ENCODE measurements at places on chromosomes 2 and 18.

DNA sequence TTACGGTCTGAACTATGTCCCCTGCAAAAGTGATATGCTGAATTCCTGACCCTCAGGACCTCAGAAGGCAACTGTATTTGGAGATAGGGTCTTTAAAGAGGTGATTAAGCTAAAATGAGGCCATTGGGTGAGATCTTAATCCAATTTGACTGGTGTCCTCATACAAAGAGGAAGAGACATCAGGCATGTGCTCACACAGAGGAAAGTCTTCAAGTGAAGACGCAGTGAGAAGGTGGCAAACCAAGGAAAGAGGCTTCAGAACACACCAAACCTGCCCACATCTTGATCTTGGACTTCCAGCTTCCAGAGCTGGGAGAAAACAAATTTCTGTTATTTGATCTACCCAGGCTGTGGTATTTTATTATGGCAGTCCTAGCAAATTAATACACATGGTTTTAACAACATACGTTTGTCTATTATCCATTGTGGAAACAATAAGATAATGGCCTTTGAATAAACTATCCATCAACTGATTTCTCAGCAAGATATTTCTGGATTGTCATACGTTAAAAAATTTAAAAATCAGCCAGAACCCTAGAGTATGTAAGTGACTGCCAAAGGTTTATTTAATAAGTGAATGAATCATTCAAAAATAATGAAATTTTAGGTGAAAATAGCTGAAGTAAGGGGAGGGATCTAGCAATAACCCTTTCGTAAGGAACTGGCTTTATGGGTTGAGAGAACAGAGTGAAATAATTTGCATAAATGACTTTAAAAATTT lies 6.5 kb downstream of the WIPF1 start:
- no peak for DNase-seq

DNA sequence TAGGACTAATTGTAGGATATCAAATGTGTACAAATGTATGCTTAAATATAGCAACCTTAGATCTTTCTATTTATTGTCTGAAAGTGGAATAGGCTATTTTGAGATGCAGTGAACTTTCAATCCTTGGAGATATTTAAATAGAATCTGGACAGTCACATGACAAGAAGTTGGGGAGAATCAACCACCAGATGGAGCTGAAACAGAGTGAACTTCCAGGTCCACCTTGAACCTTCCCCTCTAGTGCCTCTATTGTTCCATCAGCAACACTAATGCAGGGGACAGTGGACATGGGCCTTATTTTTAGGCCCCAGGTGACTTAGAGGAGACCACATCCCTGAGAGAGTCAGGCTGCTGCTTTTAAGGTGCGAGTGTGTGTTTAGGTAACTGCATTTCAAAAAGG lies 37.0 kb upstream of the CRIM1 start:
- DNase-seq = no peak

DNA sequence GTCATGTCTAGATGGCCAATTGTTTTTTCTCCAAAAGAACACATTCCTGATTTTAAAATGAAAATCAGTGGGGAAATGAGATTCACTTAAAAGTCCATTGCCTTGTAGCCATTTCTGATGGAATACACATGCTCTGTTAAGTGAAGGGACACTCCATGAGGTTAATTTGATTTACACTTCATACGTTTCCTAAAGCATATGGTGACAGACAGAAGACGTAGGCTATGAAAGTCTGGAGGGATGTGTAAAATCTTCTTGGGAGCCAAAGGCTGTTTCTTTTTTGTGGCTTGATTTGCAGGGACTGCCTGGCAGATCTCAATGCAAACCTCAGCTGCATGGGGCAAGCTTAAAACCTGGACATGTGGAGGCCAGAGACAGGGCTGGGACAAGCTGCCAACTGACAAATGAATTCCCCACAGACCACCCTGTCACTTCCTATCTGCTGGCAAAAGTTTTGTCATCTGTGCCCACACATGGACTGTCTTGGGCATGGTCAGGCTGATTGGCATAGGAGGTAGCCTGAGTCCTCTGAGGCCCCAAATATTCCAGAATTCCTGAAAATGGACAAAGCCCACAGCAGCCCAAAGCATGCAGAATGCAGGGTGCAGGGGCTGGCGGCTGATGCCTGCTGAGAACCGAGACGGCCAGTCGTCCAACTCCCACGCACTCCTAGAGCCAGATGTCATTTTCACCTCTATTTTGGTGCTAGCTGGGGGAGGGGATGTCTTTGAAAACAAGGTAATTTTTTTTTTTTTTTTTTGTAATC lies 73.9 kb downstream of the SDC1 start:
- no peak for DNase-seq

GRCh38 chr2:20687260-20687832 lies 20.4 kb downstream of the GDF7 start:
- DNase-seq = no peak

GRCh38 chr2:224393157-224393872 lies 8.6 kb downstream of the FAM124B start:
- no peak for DNase-seq

DNA sequence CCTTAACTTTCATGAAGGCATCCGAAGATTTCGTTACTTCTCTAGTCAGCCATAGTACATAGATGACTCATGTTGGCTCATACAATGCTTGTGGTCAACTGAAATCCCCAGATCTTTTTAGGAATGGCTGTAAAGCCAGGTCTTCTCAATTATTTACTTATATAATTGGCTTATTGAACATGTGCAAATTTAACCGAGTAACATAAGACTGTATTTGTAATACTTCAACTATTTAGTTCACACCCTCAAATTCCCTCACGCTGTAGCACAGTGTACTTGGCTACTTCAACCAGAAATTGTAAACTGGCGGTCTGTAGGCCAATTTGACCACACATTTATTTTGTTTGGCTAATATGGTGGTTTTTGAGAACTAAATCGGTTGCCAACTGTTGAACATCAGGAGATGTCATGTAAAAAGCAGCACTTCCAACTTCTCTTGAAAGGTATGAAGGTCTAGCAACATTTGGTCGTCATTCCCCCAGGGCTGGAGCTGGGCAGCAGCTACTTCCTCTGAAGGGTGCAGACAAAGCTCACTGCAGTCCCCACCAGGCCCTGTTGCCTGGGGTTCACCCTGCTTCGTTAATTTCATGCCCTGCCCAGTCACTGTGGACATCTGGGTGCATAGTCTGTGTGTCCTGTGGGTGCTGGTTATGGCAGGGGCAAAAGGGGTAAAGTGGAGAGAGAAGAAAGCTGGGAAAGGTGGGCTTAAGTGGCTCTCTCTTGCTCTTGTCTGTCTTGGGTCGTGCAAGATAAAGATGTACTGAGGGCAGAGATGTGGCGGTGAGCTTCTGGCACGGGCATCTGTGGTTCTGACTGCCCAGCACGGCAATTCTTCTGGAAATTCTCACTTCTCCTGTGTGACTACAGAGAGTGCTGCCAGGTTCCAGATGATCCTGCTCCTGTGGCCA lies 3.2 kb upstream of the SH3RF3 start:
- DNase-seq = no peak

DNA sequence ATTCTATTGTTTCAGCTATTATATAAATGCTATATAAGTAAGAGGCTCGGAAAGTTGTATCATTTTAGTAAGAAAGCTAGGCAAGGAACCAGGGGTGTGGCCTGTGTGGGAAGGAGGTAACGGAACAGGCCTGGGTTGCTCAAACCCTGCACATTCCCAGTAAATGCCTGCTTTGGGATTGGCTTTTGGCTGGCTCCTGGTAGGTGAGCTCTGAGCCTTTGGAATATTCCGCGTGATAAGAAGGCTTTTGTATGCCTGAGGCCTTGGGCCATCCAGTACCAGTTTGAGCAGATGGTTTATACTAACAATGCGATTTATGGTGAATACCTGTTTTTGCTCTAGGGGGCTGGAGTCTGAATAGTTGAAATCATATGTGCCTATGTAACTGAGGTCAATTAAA lies 42.6 kb upstream of the CDH20 start:
- no peak for DNase-seq

GRCh38 chr18:3283253-3283863 lies 21.4 kb downstream of the MYL12B start:
- no peak for DNase-seq

DNA sequence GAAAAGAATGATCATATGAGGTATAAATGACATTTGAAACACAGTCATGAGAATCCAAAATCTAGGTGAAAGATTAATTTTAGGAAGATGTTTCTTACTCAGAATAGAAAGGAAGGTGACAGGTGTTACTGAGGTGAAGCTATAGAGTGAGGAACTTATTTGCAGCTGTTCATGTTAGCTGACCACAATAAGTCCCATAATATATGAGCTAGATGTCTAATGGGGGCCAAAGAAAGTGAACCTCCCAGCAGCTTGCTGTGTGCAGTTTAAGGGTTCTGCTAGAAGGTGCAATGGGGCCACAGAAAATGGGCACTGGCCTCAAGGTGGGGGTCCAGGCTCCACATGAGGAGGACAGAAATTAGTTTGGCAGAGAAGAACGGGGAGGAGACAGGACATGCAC lies 1374.9 kb upstream of the CRIM1 start:
- DNase-seq = no peak

GRCh38 chr18:582465-582864 lies 2.3 kb downstream of the CETN1 start:
- no peak for DNase-seq

DNA sequence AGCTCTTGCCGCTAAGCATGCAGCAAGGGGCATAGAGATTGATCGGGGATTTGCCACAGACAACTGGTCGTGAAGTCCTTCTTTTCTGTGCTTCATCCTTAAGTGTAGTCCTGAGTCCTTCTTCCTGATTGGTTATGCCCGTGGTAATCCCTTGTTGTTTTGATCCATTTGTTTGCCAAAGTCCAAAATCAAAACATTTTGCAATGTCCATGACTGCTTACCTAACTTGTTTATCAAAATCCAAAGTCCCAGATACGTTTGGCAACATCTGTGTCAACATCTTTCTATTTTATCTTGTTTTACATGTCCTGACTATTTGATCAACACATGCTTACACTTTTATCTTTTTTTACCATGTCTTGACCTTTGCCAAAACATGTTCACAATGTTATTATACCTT lies 229.0 kb upstream of the ZNF804A start:
- no peak for DNase-seq

DNA sequence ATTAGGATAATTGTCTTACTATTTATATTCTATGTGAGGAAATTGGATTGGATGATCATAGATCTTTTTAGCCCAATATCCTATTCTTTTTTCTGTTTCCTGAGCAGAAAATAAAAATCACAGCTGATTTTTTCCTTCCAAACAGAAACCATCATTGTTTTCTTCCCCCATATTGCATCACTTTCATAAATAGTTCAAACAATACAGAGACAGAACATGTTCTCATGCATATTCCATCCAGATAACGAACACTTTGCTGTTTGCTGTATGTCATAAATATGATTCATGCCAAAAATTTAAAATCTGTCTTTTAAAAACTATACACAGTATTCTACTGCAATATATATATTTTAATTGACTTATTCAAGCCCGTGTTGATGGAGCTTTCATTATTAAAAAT lies 22.0 kb upstream of the RALBP1 start:
- no peak for DNase-seq

DNA sequence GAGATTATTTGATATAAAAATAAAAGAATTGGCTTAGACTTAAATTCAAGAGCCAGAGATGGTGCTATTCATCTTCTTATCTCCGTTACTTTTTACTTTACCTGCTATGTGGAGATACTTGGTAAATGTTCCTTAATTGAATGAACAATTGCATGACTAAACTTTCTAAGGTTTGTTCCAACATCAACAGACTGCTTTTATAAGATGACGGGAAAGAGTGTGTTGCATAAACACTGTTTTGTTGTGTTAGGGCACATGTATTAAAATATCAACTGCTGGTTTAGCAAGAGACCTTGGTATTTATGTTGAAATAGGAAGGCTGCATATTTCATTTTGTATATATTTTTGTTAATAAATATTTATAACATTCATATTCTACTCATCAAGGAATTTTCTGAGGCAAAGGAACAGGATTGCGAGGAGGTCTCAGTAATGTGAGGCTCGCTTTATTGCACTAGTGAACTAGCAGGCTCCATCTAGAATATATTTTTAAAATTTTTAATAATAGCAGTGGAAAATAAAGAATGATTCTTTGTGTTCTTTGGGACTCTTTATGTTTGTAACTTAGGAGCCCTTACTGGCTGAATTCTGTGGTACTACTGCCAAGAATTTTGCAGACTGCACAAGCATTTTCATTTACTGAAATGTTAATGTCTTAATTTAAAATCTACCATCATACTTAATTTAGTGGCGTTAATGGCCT lies 10.7 kb upstream of the NFE2L2 start:
- DNase-seq = no peak

DNA sequence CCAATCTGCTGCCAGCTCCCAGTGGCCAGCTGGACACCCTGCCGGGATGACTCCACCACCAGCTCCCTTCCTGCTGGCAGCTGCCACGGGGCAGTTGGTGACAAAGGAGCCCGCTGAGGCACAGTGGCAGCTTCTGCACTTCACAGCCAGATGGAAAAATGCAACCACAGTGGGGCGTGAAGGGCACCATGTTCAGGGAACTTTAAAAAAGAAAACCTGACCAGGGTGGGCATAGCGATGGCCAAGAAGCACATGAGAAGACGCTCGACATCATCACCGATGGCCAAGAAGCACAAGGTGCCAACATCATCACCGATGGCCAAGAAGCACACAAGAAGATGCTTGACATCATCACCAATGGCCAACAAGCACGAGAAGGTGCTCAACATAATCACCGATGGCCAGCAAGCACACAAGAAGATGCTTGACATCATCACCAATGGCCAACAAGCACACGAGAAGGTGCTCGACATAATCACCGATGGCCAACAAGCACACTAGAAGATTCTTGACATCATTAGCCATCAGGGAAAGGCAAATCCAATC lies 243.5 kb downstream of the EIPR1 start:
- DNase-seq = no peak

DNA sequence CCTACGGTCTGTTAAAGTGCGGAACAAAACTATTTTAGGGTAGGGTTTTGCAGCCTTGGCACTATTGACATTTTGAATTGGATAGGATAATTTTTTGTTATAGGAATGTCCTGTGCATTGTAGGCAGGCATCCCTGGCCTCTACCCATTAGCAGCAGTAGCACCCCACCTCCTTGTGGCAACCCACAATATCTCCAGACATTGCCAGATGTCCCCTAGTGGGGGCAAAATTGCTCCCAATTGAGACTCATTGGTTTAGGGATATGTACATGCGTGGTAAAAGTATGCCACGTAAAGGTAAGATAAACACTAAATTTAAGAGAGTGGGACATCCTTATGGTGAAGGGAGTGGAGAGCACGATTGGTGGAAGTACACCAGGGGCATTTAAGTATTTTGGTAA lies 4.6 kb downstream of the MIB1 start:
- no peak for DNase-seq

- no peak for DNase-seq
Measured at GRCh38 chr2:106232638-106233349, 38.7 kb upstream of the UXS1 start.

DNA sequence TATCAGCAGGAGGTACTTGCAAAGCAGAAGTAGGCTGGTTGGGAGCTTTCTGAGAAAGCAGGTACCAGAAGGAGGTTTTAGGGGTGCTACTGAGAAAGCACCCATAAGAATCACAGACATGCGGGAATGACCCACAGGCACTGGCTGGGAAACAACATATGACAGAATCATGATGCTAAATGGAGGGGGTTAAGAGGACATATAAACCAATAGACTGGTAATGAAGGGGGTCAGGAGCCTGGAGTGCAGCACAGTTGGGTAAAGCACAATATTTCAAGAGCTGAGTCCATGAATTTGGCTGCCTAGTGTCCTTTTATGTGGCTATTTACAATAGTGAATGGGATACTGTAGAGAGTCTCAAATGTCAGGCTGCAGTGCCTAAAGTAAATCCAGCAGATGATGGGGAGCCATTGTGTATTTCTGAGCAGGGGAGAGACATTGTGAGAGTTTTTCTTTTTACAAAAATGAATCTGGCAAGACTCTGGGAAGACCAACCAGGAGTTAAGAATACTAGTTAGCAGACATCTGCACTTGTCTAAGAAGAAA lies 27.6 kb upstream of the GMCL1 start:
- DNase-seq = no peak

Measured in stimulated activated CD4-positive, alpha-beta T cell treated with anti-CD3 and anti-CD28 coated beads, Interleukin-15, amount 100 ng/mL, for 1 hour (primary cell).